Heart right ventricle (tissue), 16 donors: ENCODE measurements at places on chromosomes 6 and 20. TPM values are rescaled to one million over a fixed set of nuclear protein-coding genes. Genes with fewer than 3 reads are reported as not detected.

The CLPSL2 gene
- not detected for total RNA-seq

The GRM1 gene
- total RNA-seq = 4.6 TPM

DNA sequence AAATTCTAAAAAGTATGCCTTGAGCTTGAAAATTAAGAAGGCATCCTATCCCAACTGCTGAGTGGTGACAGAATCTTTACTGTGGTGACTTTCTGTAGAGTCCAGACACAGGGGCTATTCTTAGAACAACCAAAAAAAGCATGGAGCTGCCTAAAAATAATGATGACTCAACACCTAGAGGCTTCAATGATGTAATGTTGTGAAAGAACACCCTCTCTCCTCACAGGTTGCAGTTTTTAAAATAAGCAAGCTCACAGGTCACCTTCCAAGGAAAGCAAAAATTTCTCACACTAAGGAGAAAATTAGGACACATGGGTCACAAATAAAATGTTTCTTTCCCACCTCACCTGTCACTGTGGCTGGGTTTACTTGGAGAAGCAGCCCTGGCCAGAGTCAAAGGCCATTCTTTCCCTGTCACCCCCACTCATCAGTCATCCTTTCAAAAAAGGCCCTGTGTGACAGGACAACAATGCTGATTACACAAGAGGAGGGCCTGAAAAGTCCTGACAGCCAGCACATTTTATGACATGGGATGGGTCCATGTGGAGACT, 53.5 kb downstream of the RCAN2 start:
- no peak for DNase-seq

The SPATA2 gene
- 6.9 TPM for total RNA-seq

The OXT gene
- total RNA-seq = 0.56 TPM

DNA sequence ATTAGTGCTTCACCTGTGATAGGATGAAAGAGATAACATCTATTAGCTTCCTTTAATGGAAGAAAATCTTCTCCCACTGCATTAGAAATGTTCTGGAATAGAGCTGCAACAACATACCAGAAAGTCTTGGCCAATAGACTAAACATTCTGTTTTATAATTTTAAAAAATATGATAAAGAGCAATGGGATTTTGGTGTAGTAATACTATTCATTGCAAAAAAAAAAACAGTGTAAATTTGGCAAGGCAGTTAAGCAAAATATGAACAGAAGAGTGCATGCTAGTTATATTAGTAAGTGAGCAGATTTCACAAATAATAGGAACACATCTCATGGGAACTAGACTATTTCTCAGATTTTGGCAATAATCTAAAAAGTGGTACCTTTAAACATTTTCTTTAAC, 43.3 kb downstream of the SOX4 start:
- no peak for DNase-seq

The LTA gene
- total RNA-seq = 0.15 TPM

The FBXO9 gene
- total RNA-seq = 57.9 TPM

The MOXD1 gene
- 2.0 TPM for total RNA-seq

- no peak for DNase-seq
These were observed 470.5 kb downstream of the COL12A1 start for GRCh38 chr6:74735304-74735703.

The LST1 gene
- 6.6 TPM for total RNA-seq

DNA sequence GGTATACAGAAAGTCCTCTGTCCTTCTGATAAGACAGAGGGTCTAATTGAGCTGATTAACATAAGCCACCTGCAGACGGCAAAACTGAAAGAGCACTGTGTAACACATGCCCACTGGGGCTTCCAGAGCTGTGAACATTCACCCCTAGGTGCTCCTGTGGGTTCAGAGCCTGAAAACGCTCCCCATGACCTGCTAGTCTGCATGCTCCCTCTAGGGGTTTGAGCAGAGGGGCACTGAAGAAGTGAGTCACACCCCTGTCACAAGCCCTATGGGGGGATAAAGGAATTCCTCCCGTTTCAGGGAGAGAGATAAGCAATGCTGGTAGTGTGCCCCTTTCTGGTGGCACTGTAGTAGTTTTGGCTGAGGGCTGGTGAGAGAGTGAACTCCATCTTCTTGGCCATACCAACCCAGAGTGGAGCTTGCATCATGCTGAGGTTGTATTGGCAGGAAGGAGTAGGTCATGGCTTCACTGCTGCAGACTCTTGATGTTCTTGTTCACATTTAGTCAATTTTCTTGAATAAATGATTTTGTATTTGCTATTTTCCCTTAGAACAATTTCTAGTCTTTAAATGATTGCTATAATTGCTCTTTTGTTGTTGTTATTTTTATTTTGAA, 637.5 kb upstream of the MAN1A1 start:
- DNase-seq = no peak

DNA sequence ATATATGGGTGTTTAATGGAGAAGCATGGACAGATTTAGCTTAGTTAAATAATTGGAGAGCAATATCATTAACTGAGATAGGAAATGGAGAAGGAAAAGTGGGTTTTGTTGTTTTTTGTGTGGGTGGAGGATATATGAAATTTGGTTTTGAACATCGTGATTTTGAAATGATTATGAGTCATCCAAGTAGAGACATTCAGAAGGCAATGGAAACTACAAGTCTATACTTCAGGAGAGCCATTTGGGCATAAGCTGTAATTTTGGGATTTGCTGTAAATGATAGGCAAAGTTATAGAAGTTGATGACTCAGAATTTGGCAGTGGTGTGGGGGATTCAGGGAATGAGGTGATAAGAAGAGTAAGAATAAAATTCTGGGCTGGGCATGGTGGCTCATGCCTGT, 27.4 kb upstream of the FAM135A start:
- DNase-seq = no peak

DNA sequence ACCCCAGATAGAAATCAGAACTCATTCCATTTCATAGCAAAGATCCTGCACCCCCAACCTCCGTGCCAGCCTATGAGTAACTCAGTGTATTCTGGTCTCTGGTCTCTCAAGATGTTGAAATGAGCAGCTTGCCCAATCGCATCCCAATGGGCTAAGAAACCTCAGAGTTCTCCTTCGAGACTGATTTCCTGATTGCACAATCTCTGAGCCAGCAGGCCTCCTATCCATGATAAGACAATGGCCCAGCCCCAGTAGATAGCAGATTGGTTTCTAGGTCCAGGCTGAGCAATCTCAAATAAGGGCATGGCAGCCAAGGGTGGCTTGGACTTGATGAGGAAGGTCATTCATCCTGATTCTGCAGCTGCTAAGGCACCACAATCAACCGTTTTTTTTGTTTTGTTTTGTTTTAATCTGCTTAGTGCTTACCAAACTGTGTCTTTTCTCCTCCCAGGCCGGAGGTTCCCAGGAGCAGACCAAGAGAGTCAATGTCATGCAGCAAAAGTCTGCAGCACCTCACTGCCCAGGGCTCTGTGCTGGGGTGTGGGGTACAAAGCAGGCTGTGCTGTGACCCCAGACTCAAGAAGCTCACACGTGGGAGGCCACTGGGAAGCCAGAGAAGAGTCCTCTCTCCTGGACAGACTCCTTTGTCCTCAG, 125.1 kb upstream of the NXT1 start:
- DNase-seq = no peak

GRCh38 chr6:147614501-147614900, 106.0 kb downstream of the SAMD5 start:
- no peak for DNase-seq

DNA sequence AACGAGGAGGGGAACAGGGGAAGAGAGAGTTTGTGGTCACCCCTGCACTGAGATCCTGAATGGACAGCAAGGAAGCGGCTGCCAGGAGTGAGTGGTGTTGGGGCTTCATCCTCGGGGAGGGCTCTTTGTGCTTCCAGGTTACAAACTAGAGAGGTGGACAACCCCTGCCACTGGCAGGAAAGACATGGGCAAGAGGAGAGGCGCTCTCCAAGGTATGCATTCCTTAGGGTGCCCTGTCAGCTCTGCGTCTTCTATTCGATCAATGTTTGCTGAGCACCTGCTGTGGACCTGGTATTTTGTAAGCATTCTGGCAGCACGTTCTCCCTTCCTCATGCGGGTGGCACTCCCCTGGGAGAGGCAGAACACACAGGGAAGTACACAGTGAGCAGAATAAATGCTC, 93.6 kb downstream of the CDH4 start:
- no peak for DNase-seq

DNA sequence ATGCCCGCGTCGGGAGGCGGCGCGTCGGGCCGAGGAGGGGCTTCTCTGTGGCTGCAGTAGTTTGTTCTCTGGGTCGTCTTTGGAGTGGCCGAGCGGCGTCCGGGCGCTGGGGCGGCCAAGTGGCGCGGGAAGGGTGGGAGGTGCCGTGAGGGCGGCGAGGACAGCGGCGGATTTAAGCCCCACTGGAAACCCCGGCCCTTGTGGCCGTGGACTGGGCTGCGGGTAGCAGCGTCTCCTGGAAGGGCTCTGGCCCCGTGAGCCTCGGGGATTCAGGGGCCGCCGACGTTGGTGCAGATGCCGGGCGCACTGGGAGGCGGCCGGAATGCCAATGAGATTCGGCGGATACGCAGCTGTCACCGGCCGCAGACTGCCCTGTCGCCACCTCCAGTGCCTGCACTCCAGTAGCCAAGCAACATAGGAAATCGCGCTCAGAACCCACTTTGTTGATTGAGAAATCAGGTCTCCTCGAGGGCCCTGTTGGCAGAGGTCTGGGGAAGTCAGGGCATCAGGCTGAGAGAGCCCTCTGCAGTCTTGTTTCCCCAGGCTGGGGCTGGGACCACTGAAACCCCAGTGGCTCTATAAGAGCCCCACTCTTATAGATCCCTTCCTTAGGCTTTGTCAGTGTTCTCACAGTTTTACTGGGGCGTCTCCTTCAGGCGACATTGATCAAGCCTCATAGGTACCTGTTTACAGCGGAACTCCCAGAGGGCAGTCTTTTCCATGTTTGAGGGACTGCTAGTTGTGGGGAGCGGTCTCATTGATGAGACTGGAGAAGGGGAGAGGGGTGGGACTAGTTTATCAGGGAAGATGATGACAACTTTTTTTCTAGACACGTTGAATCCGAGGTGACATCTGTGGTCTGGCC, 642 bp downstream of the GZF1 start:
- DNase-seq = peak; percentile 34

The HM13 gene
- total RNA-seq = 71.6 TPM

- no peak for DNase-seq
These were observed 102.9 kb upstream of the PRL start for GRCh38 chr6:22399693-22400092.

DNA sequence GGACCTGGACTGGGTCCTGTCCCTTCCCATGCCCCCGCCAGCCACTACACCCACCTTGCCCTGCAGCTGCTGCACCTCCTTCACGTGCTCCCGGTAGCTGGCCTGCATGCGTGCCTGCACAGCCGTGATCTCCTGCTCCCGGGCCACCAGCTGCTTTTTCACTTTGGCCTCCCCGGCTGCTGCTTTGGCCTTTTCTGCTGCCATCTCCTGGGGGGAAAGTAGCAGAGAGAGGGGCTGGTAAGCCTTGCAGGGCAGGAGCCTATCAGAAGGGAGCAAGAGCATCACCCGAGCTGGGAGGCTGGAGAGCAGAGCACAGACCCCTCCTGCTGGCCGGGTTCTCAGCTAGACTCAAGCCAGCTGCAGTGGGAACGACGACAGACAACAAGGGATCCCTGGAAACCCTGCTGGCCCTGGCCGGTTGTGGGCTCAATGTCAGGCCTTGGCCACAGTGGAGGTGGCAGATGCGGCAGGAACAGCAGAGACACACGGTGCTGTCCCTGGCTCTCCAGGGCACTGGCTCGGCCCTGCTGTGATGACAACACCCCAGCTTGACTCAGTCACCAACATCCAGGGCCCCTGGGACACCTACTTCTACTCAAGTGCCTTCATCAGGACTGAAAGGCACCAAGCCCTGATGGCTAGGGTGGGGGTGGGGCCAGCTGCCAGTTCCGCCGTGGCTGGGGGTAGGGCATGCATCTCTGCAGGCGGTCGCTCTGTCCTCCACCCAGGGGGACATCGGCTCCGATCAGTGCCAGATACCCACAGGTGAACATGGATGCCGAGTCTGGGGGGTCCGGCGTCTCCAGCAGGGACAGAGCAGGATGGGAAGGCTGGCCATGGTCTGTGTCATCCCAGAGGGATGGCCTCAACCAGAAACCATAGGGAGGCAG, 45.3 kb downstream of the RRBP1 start:
- no peak for DNase-seq

The PLN gene
- 1,787 TPM for total RNA-seq

- DNase-seq = no peak
These were observed 15.7 kb upstream of the ENPP1 start for GRCh38 chr6:131792091-131792496.

- DNase-seq = no peak
These were observed 83.9 kb downstream of the TULP4 start for GRCh38 chr6:158396136-158396535.

DNA sequence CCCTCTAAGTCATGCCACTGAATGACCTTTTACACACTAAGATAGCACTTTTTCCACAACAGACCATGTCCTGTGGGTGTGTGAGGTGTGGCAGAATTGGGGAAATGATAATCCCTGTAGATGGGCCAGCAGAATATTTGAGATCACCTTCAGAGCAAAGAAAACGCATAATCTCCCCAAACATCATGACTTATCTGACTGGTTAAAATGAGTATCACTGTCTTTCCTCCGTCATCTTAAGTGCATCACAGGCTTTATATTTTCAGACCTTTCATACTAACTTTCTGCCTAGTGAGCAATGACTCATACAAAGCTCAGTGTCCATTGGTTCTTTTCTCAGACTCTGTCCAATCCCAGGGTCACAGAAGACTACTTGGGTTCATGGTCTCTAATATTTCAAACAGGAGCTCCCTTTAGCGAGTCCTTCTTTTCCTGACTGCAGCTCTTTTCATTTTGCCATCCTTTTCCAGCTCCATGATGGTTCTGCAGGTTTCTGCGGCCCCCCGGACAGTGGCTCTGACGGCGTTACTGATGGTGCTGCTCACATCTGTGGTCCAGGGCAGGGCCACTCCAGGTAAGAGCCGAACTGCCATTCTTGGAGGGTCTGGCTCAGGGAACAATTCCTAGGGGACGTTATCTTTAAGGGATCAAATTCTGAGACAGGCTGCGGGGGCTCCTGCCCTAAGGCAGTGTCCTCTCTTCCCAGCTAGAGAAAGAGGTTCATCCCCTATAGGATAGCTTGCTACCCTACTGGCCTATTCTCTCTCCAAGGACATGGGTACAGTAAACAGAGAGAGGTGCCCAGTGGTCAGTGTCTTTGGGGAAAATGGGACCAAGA, at the start of gene HLA-DPB1:
Gene HLA-DPB1, plus strand, starts transcription at position 423 of the 838 bp plus-strand sequence. Its CDS starts 52 bp downstream, at position 475.
- no peak for DNase-seq
